Gastrocnemius medialis (tissue), 4 donors: ENCODE measurements at places on chromosomes 13 and 19. TPM values are rescaled to one million over a fixed set of nuclear protein-coding genes. Genes with fewer than 3 reads are reported as not detected.
A peak's percentile ranks its signal among the peaks of the same experiment; 100 is the strongest.

ZNF726 gene
- not detected for total RNA-seq

SULT2B1 gene
- total RNA-seq: not detected

DNA sequence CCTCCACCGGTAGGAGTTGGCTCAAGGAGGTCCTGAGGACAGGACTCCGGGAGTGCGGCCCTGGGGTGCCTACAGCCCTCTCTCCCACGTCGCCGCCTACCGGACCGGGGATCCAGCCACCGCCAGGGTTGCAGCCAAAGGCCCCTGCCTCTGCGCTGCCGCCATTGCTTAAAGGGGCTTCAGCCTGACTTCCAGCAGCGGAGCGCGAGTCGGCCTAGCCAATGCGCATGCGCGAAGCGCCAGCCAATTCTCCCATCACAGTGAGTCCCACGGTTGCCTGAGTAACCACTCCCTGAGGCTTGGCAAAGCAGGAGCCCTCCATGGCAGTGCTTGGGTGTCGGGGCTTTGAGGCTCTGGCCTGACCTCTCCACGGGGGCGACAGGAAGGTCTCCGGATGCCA is 21.5 kb upstream of the ZNF420 start:
- DNase-seq: no peak
- H3K27ac ChIP-seq: no peak overlapping the region
- no peaks in the 10 kb centered on the region for H3K27me3 ChIP-seq
- H3K4me1 ChIP-seq: no peaks in the 10 kb centered on the region
- H3K36me3 ChIP-seq: no peaks in the 10 kb centered on the region

GRCh38 chr13:28319528-28319927 is 175.4 kb downstream of the FLT1 start:
- no peak overlapping the region for H3K4me3 ChIP-seq
- no peak overlapping the region for H3K27ac ChIP-seq
- DNase-seq: no peak
- no peaks in the 10 kb centered on the region for H3K27me3 ChIP-seq
- H3K4me1 ChIP-seq: no peaks in the 10 kb centered on the region

DNA sequence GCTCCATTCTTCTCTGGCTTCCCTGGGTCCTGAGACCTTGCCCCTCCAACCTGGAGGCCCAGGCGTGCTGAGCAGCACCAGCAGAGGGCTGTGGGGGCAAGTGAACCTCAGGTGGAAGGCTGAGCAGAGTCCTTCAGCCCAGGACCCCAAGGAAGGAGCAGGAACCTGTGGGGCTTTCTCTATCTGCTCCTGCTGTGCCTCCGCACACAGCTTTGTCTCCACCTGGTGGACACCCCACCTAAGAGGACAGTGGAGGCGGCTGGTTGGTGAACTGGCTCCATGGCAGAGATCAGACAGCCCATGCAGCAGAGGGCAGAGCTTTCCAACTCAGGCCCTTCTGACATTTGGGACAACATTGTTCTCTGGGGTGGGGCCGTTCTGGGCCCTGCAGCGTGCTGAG is 19.7 kb downstream of the ZFR2 start:
- no peak for DNase-seq
- H3K4me3 ChIP-seq: no peak overlapping the region
- H3K4me1 ChIP-seq: no peaks in the 10 kb centered on the region

DNA sequence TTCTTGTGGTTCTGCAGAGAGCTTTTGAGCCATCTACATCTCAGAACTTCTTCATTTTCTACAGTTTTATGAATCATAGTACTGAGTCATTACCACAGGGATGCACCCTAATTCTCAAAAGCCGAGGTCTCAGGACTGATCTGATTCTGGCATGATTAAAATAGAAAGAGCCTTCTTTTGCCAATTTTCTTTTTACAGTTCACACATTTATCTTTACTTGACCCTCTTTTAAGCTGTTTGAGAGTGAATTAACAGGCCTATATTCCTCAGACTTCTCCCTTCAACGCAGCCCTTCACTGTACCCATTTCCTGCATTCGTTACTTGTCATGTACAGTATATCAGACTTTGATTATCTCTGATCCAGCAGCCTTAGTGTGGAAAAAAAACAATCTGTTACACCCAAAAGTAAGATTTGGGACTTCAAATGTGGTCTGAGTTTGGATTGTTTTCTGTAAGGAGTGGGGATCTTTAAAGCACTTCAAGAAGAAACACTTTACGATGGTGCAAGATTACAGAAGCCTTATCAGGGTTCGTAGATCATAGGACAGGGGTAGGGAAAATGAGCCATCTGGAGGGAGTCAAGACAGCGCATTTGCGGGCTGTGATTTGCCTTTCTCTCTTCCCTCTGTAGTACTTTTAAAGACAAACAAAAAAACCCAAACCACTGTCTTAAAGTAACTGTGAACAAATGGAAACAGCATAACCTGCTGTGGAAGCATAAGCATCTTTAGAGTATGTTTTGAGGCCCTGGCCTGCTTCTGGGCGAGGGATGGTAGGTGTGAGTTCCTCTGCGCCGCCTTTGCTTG is 15.3 kb upstream of the GPR183 start:
- no peak for DNase-seq
- peaks cover 5% of the 10 kb centered on the region for H3K4me1 ChIP-seq
- no peak overlapping the region for H3K27ac ChIP-seq
- H3K27me3 ChIP-seq: no peaks in the 10 kb centered on the region
- no peaks in the 10 kb centered on the region for H3K36me3 ChIP-seq

ZNF534 gene
- total RNA-seq: 0.12 TPM

IRS2 gene
- total RNA-seq: 23.8 TPM

DNA sequence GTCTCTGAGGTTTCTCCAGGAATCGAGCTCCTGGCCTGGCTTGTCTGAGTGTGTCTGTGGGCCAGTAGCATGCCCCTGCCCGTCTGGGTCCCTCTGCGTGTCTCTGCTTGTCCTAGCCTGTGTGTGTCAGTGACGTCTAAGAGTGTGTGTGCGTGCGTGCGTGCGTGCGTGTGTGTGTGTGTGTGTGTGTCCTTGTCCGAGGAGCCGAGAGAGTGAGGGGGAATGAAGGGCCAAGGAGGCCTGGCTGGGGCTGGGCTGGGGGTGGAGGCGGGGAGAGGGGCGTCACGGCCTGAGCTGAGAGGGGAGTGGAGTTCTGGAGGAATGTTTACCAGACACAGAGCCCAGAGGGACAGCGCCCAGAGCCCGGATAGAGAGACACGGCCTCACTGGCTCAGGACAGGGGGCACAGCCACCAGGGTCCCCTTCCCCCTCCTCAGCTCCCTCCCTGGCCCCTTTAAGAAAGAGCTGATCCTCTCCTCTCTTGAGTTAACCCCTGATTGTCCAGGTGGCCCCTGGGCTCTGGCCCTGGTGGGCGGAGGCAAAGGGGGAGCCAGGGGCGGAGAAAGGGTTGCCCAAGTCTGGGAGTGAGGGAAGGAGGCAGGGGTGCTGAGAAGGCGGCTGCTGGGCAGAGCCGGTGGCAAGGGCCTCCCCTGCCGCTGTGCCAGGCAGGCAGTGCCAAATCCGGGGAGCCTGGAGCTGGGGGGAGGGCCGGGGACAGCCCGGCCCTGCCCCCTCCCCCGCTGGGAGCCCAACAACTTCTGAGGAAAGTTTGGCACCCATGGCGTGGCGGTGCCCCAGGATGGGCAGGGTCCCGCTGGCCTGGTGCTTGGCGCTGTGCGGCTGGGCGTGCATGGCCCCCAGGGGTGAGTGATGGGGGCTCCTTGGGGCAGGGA is at the start of gene AXL:
TSS of gene AXL (plus strand) at position 609 of the 893 bp plus-strand sequence. CDS start at position 779, 170 bp downstream.
- H3K4me3 ChIP-seq: peak within 1 kb of the TSS; percentile 52
- DNase-seq: peak; percentile 76
- H3K4me1 ChIP-seq: no peaks in the 10 kb centered on the region

DNA sequence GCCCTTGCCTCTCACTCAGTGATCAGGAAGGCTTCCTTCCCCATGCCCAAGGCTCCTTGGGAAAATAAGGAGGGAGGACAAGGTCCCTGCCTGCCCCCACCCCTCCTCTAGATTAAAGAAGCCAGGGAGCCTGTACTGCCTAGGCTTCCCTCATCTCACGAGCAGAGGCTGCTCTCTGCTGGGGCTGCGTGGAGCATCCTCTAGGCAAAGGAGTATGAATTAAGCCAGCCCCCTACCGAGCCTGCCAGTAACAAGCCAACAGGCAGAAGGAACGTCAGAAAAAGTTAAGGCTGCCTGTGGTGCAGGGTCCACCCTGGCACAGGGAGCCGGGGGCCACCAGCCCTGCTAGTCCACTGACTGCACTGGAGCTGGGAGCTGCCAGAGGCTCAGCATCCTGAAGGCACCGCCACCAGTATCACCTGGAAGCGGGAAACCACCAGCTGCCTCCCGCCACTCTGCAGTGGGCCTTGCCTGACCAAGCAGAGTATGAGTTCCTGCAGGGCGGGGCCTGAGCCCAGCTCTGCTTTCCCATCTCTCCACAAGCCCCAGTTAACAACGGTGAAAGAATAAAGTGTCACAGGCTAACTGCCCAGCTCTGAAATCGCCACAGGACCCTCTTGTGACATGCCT is 6.8 kb downstream of the NAPA start:
- peaks cover 99% of the 10 kb centered on the region for H3K4me1 ChIP-seq
- peak overlapping the region; percentile 99 for H3K27ac ChIP-seq
- H3K27me3 ChIP-seq: no peaks in the 10 kb centered on the region
- H3K36me3 ChIP-seq: no peaks in the 10 kb centered on the region
- DNase-seq: no peak
- no peak overlapping the region for H3K4me3 ChIP-seq

GRCh38 chr13:41419206-41419605 is 38.1 kb upstream of the RGCC start:
- H3K4me1 ChIP-seq: no peaks in the 10 kb centered on the region
- no peaks in the 10 kb centered on the region for H3K36me3 ChIP-seq
- DNase-seq: no peak
- H3K4me3 ChIP-seq: no peak overlapping the region
- no peaks in the 10 kb centered on the region for H3K27me3 ChIP-seq
- H3K27ac ChIP-seq: no peak overlapping the region

WDR87 gene
- not detected for total RNA-seq

DNA sequence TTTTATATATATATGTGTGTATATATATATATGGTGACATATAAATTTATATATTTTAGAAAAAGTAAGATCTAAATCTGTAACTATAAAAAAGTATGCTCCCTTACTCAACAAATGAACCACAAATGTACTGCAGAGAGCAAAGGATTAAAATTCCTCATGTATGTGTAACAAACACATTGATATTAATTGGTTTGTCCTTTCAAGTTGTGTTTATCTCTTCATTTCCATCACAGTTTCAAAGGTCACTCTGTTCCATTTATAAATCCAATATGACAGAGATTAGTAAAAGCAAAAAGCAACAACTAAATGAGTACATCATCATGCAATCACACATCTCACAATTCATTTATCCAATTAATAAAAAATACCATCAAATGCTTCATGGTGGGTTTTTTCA is 247.9 kb downstream of the DACH1 start:
- no peak overlapping the region for H3K4me3 ChIP-seq
- no peaks in the 10 kb centered on the region for H3K36me3 ChIP-seq
- DNase-seq: no peak
- H3K27me3 ChIP-seq: no peaks in the 10 kb centered on the region

DNA sequence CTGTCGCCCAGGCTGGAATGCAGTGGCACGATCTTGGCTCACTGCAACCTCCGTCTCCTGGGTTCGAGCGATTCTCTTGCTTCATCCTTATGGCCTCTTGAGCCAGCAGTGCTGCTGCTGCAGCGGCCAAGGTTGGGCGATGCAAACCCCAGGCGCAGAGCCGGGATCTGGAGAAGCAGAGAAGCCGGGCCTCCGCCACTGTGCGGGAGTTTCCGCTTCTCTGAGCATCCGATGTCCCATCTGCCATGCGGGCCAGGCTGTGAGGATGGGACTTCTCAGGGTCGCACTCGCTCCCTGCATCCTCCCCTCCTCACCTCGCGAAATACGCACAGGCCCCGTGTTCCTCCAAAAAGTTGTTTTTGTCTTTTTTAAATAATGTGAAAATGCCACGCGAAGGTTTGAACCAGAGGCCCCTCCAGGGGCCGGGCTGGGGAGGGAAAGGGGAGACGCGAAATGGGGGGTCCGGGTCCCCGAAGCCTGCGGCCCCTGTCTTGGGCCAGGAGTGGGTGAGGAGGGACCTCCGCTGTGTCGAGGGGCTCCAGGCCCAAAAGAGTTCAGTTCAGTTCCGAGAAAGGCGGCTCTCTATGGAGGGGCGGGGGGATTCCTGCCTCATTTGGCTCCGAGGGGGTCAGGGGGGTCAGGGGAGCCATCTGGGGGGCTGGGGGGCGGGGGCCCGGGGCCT is 15.9 kb downstream of the CYTH2 start:
- H3K27me3 ChIP-seq: peaks cover 1% of the 10 kb centered on the region
- DNase-seq: no peak
- H3K27ac ChIP-seq: no peak overlapping the region
- H3K4me3 ChIP-seq: no peak overlapping the region

- no peak for DNase-seq
- peaks cover 5% of the 10 kb centered on the region for H3K27me3 ChIP-seq
- H3K4me3 ChIP-seq: no peak overlapping the region
- peaks cover 7% of the 10 kb centered on the region for H3K4me1 ChIP-seq
- no peak overlapping the region for H3K27ac ChIP-seq
These were observed 223.5 kb upstream of the MAB21L1 start for GRCh38 chr13:35699825-35700510.

OLFM2 gene
- total RNA-seq: not detected

FBXO46 gene
- total RNA-seq: 6.6 TPM

DNA sequence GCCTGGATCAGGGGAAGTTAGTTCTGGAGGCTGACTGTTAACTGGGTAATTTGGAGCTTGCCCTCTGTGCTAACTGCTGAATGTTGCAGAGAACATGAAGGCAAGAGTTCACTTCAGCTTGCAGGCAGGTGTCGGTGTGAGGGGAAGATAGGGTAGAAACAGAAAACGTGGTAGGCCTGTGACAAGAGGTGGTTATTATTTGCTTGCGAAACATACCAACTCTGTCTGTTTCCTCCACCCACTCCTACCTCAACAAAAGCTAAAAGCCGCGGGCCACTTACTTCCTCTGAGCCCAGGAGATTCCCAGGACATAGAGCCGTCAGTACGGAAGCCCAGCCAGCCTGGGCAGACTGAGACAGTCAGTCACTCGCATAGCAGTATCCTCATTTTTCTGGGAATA is 119.2 kb upstream of the ABCC4 start:
- no peaks in the 10 kb centered on the region for H3K36me3 ChIP-seq
- H3K27ac ChIP-seq: no peak overlapping the region
- H3K4me3 ChIP-seq: no peak overlapping the region
- no peaks in the 10 kb centered on the region for H3K27me3 ChIP-seq

DNA sequence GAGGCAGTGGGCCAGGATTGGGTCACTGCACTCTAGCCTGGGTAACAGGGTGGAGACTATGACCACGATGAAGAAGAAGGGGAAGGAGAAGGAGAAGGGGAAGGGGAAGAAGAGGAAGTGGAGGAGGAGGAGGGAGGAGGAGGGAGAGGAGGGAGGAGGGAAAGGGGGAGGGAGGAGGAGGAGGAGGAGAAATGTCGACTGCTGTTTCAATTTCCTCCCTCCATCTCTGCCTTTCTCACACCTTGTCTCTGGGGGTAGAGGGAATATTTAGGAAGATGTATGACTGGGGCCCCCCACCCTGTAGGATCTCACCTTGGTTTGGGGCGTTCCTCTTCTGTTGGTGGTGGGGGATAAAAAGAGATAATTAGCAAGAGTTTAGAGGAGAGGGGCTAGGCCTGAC is 3.8 kb downstream of the TNNT1 start:
- H3K27me3 ChIP-seq: peaks cover 30% of the 10 kb centered on the region
- DNase-seq: no peak
- H3K36me3 ChIP-seq: no peaks in the 10 kb centered on the region
- no peak overlapping the region for H3K4me3 ChIP-seq
- H3K4me1 ChIP-seq: peaks cover 24% of the 10 kb centered on the region

CNN1 gene
- 0.92 TPM for total RNA-seq
